GM10248 (cell line): ENCODE measurements at places on chromosomes 5 and 9.

DNA sequence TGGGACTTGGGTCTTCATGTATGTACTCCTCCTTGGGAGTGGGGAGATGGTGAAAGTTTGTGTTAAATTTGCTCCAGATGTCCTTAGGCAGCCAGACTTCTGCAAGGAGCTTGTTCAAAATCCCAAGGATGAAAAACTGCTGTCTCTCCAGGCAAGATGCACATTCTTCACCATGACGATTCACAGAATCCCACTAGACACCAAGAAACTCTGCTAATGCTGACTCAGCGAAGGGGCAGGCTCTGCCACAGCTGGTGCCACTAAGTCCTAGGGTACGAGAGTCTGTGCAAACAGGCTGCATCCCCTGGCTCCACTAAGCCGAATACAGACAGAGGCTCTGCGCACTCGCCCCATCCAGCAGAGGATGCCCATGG is 71.1 kb downstream of the OLFM1 start:
- DNase-seq = no peak

DNA sequence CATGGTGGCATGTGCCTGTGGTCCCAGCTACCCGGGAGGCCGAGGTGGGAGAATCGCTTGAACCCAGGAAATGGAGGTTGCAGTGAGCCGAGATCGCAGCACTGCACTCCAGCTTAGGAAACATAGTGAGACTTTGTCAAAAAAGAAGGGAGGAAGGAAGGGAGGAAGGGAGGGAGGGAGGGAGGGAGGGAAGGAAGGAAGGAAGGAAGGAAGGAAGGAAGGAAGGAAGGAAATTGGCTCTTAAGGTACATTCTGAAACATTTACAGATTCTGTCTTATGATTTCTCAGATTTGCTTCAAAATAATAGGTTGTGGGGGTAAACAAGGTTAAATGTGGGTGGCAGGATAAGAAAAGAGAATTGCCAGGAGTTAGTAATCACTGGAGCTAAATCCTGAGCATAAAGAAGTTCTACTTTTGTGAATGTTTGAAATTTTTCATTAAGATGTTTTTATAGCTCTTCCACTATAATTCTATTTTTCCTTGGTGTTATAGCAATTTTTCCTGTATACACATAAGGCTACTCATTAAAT is 2.1 kb upstream of the UGT3A2 start:
- DNase-seq = no peak

- no peak for DNase-seq
Measured at GRCh38 chr5:172565455-172565854, 75.6 kb upstream of the NEURL1B start.

GRCh38 chr5:180006141-180006540 is 65.4 kb downstream of the RNF130 start:
- no peak for DNase-seq

DNA sequence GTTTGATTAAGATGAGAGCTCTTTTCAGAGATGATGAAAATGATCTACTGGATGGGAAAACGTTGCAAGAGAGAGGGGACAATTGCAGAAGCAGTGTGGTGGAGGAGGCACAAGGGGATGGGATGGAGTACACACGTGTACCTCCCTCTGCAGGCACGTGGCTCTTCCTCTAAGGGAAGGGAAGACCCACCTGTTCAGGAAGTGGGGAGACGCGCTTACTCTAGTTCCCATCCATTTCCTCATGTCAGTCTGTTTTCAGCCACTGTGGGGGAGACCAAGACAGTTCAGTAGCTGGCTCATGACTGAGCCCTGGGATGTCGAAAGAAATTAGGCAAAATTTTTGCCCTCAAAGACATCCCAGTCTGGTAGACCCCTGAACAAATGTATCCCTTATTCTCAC is 619.2 kb upstream of the CLINT1 start:
- no peak for DNase-seq

GRCh38 chr5:166433679-166434078 is 1857.8 kb upstream of the WWC1 start:
- DNase-seq = no peak
